ENCODE measurements at places on chromosomes 11 and 22.

GRCh38 chr22:46626356-46626755 is 6.2 kb downstream of the GRAMD4 start:
- DNase-seq, result no peak

DNA sequence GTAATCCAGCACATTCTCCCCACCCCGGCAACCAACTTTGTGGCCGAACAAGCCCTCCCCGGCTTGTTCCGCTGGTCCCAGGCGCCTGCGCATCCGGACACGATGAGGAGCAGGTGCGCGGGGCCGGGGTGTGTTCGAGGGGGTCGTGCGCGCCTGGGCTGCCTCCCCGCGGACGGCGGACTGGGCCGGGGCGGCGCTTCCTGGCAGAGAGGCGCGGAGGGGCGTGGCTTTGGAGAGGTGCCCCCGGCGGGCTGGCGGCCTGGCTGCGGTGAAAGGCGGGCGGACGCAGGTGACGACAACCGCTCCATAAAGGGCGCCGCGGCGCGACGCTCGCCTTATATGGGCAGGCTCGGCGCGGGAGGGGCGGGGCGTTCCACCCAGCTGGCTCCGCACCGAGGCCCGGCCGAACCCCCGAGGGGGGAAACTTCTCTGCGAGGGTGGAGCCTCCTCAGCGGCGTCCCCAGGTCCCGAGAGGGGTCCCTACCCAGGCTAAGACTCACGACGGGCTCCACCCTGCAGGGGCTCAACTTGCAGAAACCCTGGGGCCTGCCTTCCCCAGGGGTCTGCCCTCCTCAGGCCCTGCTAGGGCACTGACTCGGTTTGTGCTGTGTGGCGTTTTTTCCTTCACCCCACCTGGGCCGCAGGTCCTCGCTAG is 26.4 kb downstream of the TXN2 start:
- peak; percentile 95 for DNase-seq

- no peak for DNase-seq
These were observed 25.5 kb downstream of the SCGB1A1 start for GRCh38 chr11:62444236-62444833.

DNA sequence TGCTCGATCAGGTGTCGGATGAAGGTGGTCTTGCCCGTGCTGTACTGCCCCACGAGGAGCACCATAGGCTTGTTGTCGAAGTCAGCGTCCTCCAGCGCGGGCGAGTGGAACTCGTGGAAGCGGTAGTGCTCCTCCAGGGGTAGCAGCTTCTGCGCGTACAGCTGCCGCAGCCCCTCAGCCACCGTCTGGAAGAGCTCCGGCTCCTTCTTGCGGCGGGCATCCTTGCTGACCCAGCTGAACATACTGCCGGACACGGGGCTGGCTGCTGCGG is 263 bp downstream of the EHD1 start:
- no peak for DNase-seq

- DNase-seq, result no peak
These were observed 40.3 kb upstream of the PGR start for GRCh38 chr11:101169944-101170343.

DNA sequence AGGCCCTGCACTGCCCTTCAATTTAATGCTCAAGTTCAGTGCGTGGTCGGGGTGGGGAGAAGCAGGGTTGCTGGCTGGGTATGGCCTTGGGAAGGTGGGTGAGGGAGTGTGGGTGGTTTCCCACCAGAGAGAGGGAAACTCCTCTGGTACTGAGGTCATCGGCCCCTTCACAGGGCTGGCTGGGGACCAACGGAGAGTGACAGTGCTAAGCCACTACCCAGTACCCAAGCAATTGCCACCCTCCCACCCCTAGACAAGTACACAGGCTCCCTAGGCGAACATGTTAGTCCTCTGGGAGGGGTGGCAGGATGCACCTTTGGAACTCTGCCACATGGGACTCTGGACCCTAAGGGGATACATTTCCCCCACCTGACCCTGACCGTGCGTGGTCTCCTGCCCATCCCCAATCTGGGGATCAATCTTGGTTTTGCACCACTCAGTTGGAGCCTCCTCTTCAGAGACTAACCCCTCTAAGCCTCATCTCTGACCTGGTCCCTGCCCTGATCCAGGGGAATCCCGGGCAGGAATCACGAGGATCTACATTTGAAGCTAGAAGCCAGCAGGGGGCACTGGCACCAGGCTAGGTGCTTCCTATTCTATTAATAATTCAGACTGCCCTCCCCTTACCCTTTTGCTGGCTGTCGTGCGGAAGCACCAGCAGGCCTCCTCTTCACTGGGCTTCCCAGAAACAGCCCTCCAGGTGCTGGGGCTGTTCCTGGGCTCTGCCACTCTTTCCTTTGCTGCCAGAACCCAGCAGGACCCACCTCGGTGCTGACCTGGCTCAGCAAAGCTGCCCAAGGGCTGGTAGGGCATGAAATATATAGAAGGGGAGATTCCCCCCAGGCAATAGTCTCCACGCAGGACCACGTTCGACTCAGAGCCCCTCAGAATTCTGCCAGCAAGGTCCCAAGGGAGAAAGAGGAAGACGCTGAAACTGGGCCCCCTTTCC is 377.7 kb downstream of the TENM4 start:
- no peak for DNase-seq

- no peak for DNase-seq
These were observed 376.5 kb downstream of the NXPE2 start for GRCh38 chr11:115054570-115055538.

- DNase-seq, result no peak
These were observed 43.6 kb upstream of the SLC6A5 start for GRCh38 chr11:20555783-20556182.

DNA sequence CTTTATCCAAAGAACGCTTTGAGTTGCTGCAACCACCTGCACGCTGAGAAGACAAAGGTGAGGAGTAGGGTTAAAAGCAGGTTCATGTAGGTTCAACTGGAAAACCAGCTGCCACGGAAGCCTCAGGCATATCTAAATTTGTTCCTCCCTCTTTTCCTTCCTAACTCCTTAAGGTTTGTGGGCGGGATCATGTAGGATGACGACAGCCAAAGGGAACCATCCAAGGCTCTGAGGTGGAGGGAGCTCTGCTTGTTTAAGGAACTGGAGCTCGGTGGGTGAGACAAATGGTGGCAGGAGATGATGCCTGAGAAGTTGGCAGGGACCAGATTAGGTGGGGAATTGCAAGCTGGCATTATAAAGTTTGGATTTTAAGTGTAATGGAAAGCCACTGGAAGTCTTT is 60.3 kb downstream of the SPON1 start:
- DNase-seq, result no peak

DNA sequence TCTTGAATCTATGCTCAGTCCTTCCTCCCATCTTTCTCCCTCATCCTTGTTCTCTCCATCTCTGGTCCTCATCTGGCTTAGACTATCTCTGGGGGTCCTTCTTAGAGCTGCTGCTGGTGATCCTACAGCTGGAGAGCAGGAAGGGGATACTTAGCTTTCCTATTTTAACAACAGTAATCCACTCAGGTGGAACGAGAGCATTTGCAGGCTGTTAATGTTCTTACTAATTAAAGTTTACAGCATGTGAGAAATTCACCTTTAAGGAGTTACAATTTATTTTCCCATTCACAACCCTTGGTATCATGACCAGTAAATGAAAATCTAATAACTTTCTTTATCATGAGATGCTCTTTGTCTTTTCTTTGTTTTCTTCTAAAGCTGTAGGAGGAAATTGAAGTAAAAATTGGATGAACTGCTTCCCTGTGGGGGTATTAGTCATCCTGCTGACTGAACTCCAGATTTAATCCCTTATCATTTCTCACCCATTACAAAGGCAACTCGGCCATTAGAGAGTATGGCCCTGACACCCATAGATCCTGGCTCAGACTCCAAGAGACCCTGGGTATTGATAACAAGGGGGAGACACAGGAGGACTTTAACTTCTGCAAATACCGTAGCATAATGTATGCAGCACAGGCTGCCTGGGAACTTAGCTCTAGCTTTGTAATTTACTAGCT is 37.6 kb upstream of the MTNR1B start:
- no peak for DNase-seq

GRCh38 chr11:110631551-110631950 is 80.7 kb downstream of the ARHGAP20 start:
- DNase-seq, result no peak

DNA sequence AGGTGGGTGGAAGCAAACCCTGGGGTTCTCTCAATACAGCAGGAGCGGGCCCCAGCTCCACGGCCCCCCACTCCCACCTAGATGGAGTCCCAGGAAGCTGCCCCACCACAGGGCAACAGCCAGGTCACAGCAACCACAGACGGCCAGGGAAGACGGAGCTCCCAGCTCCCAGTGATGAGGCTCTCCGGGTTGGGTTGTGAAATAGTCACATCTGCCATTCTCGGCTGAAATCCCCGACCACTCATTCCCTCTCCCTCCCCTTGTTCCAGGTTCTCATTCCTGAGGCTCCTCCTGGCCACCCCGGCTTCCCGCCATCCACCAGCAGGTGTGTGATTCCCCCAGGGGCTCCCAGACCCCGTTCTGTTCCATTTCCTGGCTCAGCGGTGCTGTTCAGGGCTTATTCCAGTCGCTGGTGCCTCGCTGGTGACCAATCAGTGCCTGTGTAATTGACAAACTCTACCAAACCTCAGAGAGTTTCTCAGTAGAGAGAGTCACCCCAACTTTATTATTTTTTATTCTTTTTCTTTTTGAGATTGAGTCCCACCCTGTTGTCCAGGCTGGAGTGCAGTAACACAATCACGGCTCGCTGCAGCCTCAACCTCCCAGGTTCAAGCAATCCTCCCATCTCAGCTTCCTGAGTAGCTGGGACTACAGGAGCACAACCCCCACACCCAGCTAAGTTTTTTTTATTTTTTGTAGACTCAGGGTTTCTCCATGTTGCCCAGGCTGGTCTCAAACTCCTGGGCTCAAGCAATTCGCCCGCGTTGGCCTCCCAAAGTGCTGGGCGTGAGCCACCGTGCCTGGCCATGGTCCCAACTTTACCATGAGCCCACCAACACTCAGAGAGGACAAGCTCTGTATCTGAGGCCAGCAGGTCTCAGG is 63.2 kb downstream of the SHANK2 start:
- no peak for DNase-seq

GRCh38 chr11:12832480-12833224 is 158.4 kb downstream of the TEAD1 start:
- no peak for DNase-seq

DNA sequence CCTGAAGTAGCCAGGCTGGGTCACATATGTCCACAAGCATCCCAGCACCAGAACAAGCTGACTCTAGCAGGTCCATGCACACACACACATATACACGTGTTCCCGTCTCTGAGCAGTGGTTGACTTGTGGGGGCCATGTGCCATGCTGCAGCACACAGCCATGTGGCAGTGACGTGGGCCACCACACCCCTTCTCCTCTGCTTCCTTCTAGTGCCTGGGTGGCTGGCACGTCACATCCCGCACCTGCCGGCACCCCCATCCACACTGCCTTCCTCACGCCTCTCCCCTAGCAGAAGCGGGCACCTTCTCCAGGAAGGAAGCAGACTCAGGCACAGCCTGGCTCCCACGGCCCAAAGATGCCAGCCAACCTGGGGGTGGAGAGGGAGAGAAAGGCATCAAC is 9.5 kb downstream of the SYT7 start:
- DNase-seq, result no peak

GRCh38 chr22:44047891-44048301 is 23.8 kb downstream of the PARVB start:
- DNase-seq, result no peak

- no peak for DNase-seq
These were observed 111.4 kb upstream of the TBCEL start for GRCh38 chr11:120912504-120912903.

- DNase-seq, result no peak
These were observed 7.4 kb upstream of the SOX6 start for GRCh38 chr11:16363706-16364105.

GRCh38 chr11:27274854-27275395 is 88.1 kb downstream of the CCDC34 start:
- DNase-seq, result no peak

- no peak for DNase-seq
These were observed 20.2 kb downstream of the DDX25 start for GRCh38 chr11:125924384-125925007.

DNA sequence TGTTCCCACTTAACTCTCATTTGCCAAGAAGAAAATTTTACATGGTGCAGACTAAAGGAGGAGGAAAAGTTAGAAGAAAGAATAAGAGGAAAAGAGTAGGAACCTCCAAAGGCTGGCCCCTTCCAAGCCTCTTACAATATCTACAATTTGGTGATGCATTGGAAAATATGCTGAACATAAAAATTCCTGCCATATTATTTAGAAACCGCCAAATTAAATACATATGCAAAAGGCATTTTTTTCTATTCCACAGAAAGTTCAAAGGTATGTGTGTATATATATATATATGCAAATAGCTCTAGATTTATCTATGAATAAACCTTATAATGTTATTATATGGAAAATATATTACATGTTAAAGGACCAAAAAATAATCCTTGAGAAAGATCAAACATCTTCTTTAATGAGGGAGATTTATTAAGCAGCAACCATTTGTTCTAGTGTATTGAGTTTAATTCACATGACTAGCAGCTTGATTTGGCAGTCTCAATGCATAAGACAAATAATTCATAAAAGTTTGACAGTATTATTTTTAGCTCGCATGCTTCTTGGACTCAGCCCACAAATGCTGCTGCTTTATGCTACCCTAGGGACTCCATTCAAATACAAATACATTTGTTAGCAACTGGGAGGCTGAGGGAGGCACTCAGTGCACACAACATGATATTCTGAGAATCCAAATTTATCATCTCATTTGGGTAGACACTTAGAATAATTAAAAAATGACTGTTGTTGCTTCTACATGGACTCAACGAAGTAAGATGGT is 184.9 kb downstream of the SBF2 start:
- DNase-seq, result no peak

DNA sequence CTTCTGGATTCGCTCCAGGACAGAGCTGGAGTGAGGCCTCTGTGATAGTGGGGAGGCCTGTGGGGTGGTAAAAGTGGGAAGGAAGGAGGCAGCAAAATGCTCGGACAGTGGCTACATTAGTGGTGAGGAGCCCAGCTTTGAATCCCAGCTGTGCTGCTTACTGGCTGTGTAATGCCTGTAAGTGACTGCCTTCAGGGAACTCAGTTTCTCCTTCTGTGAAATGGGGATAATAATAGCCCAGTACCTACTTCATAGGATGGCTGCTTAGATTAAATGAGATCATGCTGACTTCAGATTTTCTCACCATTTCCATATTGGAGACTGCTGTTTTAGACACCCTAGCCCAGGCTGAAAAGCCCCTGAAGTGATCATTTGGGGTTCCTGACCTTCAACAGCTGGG is 8.4 kb upstream of the ALX4 start:
- DNase-seq, result no peak

DNA sequence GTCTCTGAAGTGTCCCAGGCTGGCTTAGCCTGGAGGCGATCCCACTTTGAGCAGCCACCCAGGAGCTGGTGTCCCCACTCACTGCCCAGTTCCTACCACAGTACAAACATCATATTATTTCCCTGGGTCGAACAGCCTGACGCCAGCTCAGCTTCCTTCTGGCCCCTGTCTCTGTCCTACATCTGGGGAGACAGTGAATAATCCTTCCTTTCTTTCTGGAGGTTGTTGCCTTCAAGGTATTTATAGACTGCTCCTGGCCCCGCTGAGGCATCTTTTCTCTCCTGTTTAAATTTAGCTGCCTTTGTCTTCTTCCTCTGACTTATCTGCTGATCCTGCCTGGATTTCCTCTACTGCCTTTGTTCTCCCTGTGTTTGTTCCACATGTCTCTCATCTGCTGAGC is 56.8 kb upstream of the LRRC55 start:
- DNase-seq, result no peak
